ENCODE measurements at places on chromosomes 12 and 14.

DNA sequence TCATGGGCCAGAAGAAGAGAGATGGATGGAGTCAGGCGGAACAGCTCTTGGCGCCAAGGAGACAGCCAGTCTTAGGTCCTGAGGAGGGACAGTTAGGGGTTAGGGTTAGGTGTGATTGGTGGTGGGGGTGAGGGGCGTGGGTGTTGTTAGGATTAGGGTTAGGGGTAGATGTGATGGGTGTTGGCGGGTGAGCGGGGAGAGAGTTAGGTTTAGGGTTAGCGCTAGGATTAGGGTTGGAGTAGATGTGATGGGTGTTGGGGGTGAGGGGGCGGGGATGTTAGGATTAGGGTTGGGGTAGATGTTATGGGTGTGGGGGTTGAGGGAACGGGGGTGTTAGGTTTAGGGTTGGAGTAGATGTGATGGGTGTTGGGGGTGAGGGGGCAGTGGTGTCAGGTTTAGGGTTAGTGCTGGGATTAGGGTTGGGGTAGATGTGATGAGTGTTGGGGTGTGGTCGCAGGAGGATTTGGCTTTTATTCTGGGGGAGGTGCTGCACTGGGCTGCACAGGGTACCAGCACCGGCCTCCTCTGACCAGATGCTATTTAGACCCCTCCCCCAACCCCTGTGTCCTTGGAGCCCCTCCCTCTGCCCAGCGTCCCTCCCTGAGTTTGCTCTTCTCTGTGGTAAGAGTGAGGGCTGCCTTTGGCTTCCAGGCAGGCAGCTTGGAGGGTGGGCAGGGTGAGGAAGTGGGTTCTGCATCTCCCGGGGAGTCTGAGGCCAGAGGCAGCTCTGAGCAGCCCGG lies 35.6 kb upstream of the FBRSL1 start:
- no peak for DNase-seq

GRCh38 chr14:76773956-76774820 lies 12.9 kb downstream of the VASH1 start:
- DNase-seq, result no peak

DNA sequence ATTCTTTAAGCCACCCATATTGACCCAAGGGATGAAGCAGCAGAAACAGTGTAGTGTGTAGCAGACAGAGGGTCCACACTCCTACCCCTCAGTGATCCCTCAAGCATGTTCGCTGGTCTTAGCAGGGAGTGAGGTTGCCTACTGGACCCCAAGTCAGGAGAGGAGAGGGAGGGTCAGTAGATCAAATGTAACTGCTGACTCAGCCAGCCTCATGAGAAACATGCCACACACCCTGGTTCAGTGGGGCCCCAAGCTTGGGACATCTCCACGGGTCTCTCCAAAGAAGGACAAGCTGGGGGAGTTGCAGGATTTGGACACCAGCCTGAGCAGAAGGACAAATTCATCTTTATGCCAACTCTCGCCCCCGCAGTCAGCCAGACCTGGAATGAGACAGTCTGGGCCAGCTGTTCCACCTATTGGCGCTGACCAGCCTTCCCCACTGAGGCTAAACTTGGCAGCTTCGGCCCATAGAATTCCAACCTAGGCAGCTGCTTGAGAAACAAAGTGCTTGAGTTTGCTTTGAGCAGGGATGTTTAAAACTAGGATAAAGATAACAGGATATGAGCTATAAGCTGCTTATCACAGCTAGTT lies 66.0 kb upstream of the ACTN1 start:
- no peak for DNase-seq

- DNase-seq, result no peak
These were observed 15.4 kb upstream of the TMEM120B start for GRCh38 chr12:121697093-121697698.

DNA sequence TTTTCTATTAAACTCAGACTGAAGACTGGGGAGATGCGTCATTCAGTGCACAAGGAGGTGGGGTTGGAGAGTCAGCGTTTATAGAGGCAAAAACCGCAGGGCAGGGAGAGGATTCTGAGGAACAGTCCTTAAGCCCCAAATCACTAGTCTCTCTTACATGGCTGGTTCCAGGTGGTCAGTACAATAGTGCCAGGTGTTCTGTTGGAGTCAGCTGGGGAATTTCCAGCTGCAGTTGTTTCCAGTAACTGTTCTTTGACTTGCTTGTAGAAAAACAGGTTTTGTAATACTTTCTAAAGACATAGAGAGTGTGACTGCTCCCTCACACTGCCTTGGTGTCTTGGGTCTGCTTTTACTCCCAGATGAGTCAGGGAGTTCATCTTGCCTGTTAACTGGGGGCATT lies 192.2 kb downstream of the TMTC3 start:
- DNase-seq, result no peak
